ENCODE measurements at places on chromosomes 2 and 18. TPM values are rescaled to one million over a fixed set of nuclear protein-coding genes. Genes with fewer than 3 reads are reported as not detected.

- no peak for DNase-seq
Observed at GRCh38 chr2:136612079-136612478, 153.3 kb upstream of the THSD7B start.

Gene ADAM17
- total RNA-seq, result 24.7 TPM

DNA sequence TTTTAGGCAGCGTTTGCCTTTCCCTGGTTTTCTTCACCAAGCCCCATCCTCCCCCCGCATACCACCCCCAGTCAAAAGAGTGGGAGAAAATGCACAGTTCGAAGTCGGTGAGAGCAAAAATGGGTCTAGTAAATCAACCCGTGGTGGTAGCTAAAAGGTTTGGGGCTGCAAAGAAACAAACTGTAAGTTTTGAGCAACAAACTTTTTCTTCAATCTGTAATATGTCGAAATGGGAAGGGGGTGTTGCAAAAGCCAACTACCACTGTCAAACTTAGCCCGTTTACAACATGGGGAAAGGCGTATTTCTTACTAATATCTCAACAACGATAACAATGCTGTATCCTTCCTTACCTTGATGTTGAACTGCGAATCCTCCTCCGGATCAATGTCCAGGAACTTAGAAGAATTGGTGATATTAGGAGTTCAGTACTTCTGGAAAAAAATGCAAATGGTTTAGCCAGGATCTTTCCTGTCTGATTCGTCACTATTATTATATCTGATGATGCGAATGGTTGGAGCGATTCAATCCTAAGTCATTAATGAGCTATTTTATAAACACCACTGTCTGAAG is 2.4 kb upstream of the SATB2 start:
- no peak for DNase-seq

- no peak for DNase-seq
Observed at GRCh38 chr2:70396612-70397011, 94.7 kb upstream of the FAM136A start.

GRCh38 chr2:42223067-42223854 is 54.1 kb downstream of the EML4 start:
- DNase-seq, result no peak

GRCh38 chr2:112155331-112156151 is 17.4 kb downstream of the FBLN7 start:
- DNase-seq, result peak; percentile 72

Gene RNF125
- 36.8 TPM for total RNA-seq

Gene GALNT5
- total RNA-seq, result not detected

DNA sequence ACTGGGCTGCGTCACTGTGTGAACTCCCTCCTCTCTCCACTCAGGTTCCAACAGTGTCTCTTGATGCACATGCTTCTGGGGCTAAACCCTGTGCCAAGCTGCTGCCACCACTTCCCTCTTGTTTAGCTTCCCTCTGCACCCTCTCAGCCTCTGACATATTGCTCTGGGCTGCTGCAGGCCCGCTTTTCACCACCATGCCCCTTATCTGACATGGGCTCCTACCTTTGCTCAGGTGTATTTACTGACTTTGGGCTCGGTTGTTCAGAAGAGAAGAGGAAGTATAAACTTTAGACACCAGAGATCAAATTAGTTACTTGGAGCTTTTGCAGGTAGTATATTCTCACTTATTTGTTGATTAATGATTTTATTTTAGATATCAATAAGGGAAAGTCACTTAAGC is 77.6 kb downstream of the WDR7 start:
- DNase-seq, result no peak

Gene ASB18
- not detected for total RNA-seq

Gene SCN3A
- not detected for total RNA-seq

DNA sequence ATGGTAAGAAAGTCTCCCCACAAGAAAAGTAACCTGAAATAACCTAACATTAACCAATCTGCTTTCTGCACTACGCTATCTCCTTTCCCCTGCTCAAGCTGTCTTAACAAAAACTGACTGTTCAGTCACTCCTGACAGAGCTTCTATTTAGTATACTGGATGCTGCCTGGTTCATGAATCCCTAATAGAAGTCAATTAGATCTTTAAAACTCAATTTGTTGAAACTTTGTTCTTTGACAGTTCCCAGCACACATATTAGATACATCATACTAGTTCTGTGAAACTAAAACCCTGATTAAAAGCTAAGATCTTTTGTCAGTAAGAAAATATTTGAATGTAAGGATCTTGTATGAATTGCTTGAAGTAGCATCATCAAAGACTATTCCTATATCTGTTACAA is 287.4 kb downstream of the RBM43 start:
- no peak for DNase-seq

Gene CACNB4
- total RNA-seq, result 0.48 TPM
